ENCODE measurements at places on chromosomes 13 and 19.

DNA sequence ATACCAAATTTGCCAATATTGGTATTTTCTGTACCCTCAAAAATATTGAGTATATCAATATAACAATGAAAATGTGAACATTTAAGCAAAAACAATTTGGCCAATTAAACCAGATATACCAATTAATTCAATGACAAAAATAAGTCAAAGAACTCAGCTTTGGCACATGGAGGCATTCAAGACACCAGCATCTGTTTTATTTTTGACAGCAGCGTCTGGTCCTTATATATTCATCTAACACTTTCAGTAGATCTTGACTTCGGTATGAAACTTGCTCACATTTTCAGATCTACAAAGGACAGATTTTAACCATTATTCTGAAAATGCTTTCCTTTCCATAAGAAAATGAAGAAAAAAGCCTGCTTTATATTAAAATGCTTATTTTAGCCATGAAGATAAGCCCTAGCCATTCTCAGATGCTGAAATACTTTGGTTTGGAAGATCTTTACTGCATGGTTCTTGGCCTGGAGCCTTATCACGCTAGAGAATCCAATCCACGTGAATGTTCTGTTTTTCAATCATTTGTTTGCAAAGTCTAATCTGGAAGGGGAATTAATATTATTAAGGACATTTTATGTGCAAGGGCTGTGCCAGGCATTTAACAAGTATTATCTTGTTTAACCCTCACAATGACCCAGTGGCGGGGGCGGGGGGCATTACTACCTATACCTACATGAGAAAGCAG, 132.2 kb downstream of the DLEU7 start:
- peaks cover 2% of the 10 kb centered on the region for H3K27me3 ChIP-seq
- H3K27ac ChIP-seq, result no peak overlapping the region
- no peak for DNase-seq

GRCh38 chr19:39078436-39079200, 5.5 kb upstream of the ACP7 start:
- no peaks in the 10 kb centered on the region for H3K36me3 ChIP-seq
- H3K4me1 ChIP-seq, result peaks cover 12% of the 10 kb centered on the region
- peaks cover 88% of the 10 kb centered on the region for H3K27me3 ChIP-seq
- H3K27ac ChIP-seq, result no peak overlapping the region
- no peak overlapping the region for H3K4me3 ChIP-seq
- DNase-seq, result no peak

- peaks cover 36% of the 10 kb centered on the region for H3K27me3 ChIP-seq
- H3K4me1 ChIP-seq, result no peaks in the 10 kb centered on the region
- DNase-seq, result no peak
- no peaks in the 10 kb centered on the region for H3K36me3 ChIP-seq
- H3K27ac ChIP-seq, result no peak overlapping the region
- no peak overlapping the region for H3K4me3 ChIP-seq
Observed at GRCh38 chr19:54298357-54299125, 14.4 kb downstream of the LILRA5 start.

- H3K27ac ChIP-seq, result no peak overlapping the region
- H3K36me3 ChIP-seq, result no peaks in the 10 kb centered on the region
- no peak for DNase-seq
- peaks cover 45% of the 10 kb centered on the region for H3K4me1 ChIP-seq
Observed at GRCh38 chr13:21232196-21232595, 55.7 kb downstream of the MRPL57 start.

DNA sequence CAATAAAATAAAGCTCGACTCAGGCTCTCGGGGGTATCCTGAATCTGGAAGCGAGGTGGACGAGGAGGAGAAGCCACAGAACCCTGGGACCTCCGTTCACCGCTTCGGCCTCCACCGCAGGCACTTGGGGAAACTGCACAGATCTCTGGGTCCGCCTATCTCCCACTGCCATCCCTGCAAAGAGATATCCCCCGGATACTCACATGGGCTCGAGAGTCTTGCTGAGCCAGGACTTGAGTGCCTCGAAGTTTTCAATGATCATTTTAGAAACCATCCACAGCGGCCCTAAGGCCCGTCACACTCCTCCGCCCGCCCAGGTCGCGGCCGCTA, 589 bp downstream of the RBM26 start:
- DNase-seq, result no peak
- H3K27ac ChIP-seq, result no peak overlapping the region
- H3K36me3 ChIP-seq, result peaks cover 15% of the 10 kb centered on the region
- no peak overlapping the region for H3K4me3 ChIP-seq

DNA sequence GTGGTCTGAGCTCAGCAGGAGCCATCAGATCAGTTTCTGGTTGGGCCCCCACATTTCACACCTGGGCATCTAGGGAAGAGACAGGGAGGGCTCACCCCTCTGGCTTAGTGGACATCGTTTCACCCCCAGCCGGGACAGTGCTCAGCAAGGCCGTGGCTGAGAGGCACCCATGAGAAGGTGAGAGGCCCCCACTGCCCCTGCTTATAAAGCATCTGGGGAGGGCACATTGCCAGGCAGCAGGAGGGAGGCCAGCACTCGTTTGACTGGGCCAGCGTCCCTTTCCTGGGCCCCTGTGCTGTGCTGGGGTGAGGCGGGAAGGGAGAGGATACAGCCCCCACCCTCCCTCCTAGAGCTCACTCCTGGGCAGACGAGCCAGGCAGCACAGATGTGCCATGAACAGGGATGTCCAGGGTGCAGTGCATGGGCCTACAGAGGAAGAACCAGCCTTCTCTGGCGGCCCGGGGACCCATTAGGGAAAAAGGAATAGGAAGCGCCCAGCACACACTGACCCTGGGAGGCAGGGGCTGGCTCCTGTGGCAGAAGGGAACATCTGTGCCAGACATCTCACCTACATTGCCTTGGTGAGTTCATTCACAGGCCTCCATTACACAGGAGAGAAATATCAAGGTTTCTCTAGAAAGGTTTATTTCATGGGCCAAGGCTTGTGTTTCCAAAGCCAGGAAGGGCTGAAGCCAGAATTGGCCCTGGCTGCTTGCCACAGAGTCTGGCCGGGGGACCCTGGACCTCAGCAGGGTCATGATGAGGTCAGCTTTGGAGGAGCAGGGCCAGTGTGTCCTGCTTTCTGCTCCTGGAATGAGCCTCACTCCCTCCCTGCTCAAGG, 7.7 kb downstream of the AP1M1 start:
- no peaks in the 10 kb centered on the region for H3K27me3 ChIP-seq
- no peak overlapping the region for H3K4me3 ChIP-seq
- no peak overlapping the region for H3K27ac ChIP-seq
- DNase-seq, result no peak
- H3K4me1 ChIP-seq, result peaks cover 6% of the 10 kb centered on the region

GRCh38 chr13:60080850-60081249, 82.9 kb downstream of the DIAPH3 start:
- peaks cover 18% of the 10 kb centered on the region for H3K36me3 ChIP-seq
- DNase-seq, result no peak
- H3K27ac ChIP-seq, result no peak overlapping the region
- H3K27me3 ChIP-seq, result no peaks in the 10 kb centered on the region
- no peaks in the 10 kb centered on the region for H3K4me1 ChIP-seq

GRCh38 chr13:37680137-37680536, 81.6 kb upstream of the POSTN start:
- no peak for DNase-seq
- H3K27me3 ChIP-seq, result peaks cover 7% of the 10 kb centered on the region
- H3K27ac ChIP-seq, result peak overlapping the region; percentile 53
- peaks cover 30% of the 10 kb centered on the region for H3K4me1 ChIP-seq

- no peaks in the 10 kb centered on the region for H3K27me3 ChIP-seq
- no peak overlapping the region for H3K4me3 ChIP-seq
- H3K36me3 ChIP-seq, result peaks cover 24% of the 10 kb centered on the region
- peaks cover 51% of the 10 kb centered on the region for H3K4me1 ChIP-seq
- H3K27ac ChIP-seq, result no peak overlapping the region
- DNase-seq, result no peak
Observed at GRCh38 chr13:91148098-91148497, 199.4 kb upstream of the MIR17HG start.

DNA sequence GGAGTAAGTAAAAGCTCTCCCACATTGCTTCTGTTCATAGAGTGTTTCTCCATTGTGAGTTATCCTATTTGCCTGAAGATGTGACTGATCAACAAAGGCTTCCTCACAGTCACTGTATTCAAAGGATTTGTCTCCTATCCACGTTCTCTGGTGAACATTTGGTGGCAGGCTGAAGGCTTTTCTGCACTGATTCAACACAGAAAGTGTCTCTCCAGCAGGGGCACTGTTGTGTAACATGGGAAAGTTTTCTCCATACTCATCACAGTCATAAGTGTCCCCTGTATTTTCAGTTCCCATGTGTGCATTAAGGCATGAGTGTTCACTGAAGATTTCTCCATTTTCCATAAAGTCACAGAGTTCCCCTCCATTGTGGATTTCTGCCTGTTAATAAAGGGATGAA, 17.6 kb downstream of the ZNF121 start:
- H3K27ac ChIP-seq, result no peak overlapping the region
- H3K4me1 ChIP-seq, result no peaks in the 10 kb centered on the region
- no peak for DNase-seq
- H3K36me3 ChIP-seq, result peaks cover 100% of the 10 kb centered on the region
- no peak overlapping the region for H3K4me3 ChIP-seq

DNA sequence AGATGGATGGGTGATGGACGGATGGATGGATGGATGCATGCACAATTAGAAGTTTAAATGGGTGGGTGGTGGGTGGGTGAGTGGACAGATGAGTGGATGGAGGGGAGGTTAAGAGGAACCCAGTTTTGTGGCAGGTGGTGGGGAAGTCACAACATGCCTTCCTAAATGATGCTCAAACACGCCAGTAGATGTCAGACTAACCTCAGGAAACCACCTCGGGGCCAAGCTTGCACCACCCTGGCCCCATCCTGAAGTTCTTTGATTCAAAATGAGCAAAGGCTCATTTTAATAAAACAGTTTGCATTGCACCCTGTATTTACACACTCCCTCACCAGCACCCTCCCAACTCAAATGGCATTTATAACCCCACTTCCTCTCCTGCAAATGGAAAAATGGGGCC, 91.4 kb upstream of the CACNA1A start:
- H3K27ac ChIP-seq, result no peak overlapping the region
- peak; percentile 53 for DNase-seq
- no peaks in the 10 kb centered on the region for H3K4me1 ChIP-seq
- peaks cover 52% of the 10 kb centered on the region for H3K27me3 ChIP-seq

DNA sequence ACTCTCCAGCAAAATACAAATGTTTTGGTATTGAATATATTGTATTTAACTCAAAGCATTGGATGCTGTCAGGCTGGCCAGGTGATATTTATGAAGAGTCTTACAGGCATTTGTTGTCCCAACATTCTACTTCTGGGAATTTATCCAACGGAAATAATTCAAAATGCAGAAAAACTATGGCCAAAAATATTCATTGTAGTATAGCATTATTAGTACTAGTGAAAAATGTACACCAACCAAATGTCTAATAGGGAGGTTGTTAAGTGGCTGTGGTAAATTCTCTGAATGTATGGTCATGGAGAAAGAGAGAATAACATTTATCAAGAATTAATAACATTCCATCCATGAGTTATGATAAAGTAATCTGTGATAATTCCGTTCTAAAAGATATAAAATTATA, 38.6 kb upstream of the GAS6 start:
- H3K36me3 ChIP-seq, result no peaks in the 10 kb centered on the region
- H3K4me3 ChIP-seq, result no peak overlapping the region
- H3K27me3 ChIP-seq, result peaks cover 7% of the 10 kb centered on the region

DNA sequence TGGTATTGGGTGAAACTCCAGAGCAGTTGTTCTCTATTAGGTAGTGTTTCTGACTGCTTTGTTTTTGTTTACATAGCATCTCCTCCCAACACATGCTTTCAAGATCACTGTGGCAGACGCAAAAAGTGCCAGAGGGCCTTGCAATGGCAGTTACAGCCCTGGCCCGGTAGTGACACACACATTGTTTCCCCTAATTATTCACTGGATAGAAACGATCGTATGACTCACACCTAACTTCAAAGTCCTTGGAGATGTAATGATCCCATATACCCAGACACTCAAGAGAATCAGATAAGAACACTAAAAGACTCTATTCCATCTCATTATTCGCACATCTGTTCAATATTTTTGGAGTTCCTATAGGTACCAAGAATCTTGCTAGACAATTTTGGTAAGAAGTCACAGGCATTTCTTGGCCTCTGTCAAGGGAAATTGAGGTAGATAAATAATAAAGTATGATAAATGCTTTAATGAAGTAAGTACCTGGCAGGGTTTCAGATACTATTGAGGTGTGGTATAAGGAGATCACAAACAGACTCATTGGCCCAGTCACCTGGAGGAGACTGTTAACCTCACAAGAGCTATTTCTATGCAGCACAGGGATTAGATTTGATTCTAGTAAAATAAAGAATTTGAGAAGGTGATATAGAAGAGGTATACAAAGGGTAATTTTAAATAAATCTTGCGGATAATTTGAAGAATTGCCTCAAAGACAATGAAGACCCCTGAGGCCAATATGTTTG, 485.3 kb downstream of the SLITRK6 start:
- H3K4me1 ChIP-seq, result peaks cover 24% of the 10 kb centered on the region
- DNase-seq, result no peak
- no peak overlapping the region for H3K4me3 ChIP-seq

GRCh38 chr13:110343241-110343865, 36.3 kb downstream of the COL4A2 start:
- H3K27ac ChIP-seq, result no peak overlapping the region
- H3K4me3 ChIP-seq, result no peak overlapping the region
- DNase-seq, result no peak
- H3K4me1 ChIP-seq, result peaks cover 56% of the 10 kb centered on the region
- no peaks in the 10 kb centered on the region for H3K27me3 ChIP-seq
- peaks cover 22% of the 10 kb centered on the region for H3K36me3 ChIP-seq

DNA sequence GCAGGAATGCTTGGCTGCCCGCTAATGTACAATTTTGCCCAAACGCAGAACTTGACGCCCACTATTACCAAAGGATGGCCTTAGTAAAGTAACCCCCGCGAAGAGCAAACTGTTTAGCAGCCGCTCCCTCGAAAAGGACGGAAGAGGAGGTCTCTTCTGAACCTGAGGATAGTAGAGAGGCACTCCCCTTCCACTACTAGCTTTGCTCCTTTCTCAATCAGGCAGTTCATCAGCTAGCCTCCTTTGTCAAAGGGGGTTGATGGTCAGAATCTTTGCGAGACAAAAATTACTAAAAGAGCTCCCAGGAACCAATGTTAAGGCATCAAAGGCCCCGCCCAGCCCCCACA, 534 bp downstream of the CAB39L start:
- no peak for DNase-seq
- H3K4me3 ChIP-seq, result peak overlapping the region; percentile 98
- H3K36me3 ChIP-seq, result peaks cover 18% of the 10 kb centered on the region
- H3K27me3 ChIP-seq, result peaks cover 4% of the 10 kb centered on the region

- peak overlapping the region; percentile 4 for H3K27ac ChIP-seq
- no peak for DNase-seq
- H3K4me1 ChIP-seq, result peaks cover 38% of the 10 kb centered on the region
- H3K36me3 ChIP-seq, result peaks cover 7% of the 10 kb centered on the region
- H3K27me3 ChIP-seq, result peaks cover 4% of the 10 kb centered on the region
Observed at GRCh38 chr13:99196466-99197116, 4.1 kb upstream of the UBAC2 start.

DNA sequence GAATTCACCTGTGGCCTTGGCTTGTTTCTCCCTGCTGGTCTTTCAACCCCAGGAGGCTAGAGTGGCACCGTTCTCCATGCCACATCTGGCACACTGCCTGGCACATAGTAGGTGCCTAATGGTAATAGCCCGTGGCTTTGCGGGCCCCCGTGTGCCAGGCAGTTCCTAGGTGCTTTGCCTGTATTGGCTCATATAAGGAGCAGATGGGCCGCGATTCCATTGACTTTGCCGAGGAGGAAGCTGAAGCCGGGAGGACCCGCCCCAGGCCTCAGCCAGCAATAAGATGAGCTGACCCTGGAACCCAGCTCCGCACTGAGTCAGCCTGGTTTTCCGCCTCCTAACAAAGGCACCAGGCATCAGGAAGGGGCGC, 807 bp downstream of the PGLYRP1 start:
- H3K36me3 ChIP-seq, result peaks cover 13% of the 10 kb centered on the region
- no peak overlapping the region for H3K27ac ChIP-seq
- no peaks in the 10 kb centered on the region for H3K4me1 ChIP-seq
- H3K27me3 ChIP-seq, result peaks cover 7% of the 10 kb centered on the region
